SW 1271 (cell line): ENCODE measurements at places on chromosomes 1 and 21.

DNA sequence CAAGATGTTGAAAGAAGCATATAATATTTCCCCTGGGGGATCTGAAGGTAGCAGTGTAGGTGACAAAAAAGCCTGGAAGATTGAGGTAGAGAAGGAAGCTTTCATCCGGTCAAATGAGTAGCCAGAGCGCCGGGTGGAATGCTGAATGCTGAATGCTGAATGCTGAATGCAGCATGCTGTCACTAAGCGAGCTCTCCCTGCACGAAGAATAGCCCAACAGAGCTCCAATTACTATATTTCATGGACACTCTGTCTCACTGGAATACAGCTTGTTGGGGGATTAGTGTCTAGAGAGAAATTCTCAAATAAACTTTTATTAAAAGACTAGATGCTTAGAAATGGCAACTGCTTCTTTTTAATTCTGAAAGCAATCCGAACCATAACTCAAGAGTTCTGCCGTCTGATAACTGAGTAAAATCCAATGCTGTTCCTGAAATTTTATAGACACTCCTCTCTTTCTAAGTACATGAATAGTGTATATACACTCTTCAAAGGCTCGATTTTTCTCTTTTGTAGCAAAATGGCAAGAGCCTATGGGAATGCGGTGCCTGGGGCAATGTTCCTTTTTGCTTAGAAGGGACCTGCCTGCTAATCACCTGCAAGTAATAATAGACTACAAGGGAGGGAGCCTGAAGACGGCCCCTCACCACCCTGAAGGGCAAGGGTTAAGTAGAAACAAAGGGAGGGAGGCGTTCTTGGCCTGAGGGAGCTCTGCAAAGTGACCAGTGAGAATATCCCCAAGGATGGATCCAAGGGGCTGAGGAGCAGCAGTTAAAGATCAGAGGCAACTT is 203.7 kb upstream of the ESRRG start:
- DNase-seq, result no peak

GRCh38 chr1:243454328-243454997 is 198.6 kb downstream of the SDCCAG8 start:
- DNase-seq, result no peak

DNA sequence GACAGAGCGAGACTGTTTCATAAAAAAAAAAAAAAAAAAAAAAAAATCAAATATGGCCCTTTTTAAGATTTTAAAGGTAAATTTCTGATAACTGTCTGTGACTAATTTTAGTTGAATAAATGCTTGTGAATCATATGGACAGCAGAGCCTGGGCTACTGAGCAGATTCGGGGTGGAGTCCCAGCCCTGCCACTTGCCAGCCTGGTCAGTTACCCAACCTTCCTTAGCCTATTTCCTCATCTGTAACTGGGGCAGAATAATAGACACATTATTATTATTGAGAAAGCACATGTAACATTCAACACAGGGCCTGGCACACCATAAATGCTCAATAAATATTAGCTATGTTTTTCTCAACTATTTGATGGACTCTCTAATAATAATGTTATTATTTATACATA is 11.2 kb upstream of the H3-3A start:
- DNase-seq, result no peak

DNA sequence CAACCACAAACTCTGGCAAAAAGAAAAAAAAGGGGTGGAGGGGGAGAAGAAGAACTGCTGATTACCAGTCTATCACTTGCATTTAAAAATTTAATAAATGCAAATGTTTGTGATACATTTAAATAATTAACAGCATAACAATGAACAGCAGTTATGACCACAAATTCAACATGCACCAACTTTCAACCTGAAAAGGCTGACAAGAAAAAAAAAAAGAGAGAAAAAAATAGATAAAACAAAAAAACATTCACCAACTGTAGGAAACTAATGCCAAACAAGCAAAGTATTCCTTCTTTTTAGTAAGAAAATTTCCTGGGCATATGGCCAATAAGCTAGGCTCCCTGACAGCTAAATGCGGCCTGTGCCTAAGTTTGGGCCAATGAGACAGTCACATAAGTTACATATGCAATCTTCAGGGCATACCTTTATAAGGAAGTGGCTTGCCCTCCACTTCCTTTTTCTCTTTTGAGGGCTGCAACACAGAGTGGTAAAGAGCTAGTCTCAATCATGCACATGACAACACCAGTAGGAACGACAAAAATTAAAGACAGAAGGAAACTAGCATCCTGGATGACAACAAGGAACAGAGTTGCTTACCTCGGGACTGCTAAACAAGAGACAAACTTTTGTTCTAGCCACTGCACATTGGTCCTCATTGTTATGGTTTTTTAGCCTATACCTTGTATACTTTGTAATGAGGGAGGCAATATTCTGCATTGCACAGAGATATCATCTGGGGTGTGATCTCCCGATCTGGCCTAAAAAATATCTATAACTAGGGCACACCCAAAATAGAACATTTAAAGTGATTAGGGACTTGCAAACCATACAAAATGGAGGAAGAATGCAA is 24.2 kb upstream of the PHTF1 start:
- no peak for DNase-seq

- DNase-seq, result no peak
Measured at GRCh38 chr1:200260597-200261335, 149.1 kb downstream of the ZNF281 start.

- DNase-seq, result no peak
Measured at GRCh38 chr1:90045853-90046563, 51.1 kb downstream of the ZNF326 start.

- no peak for DNase-seq
Measured at GRCh38 chr1:54051933-54052430, 1.0 kb downstream of the TMEM59 start.

DNA sequence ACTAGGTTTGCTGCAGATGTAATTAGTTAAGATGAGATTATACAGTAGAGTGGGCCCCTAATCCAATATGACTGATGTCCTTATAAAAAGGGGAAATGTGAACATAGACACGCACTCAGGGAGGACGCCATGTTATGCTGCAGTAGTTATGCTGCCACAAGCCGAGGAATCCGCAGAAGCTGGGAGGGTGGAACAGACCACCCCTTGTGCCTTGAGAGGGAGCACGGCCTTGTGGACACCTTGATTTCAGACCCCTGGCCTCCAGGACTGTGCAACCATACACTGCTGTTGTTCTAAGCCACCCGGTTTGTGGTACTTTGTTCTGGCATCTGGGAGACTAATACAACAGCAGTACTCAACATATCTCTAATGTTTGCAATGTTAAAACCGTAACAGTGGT is 57.9 kb upstream of the HIVEP3 start:
- DNase-seq, result no peak

DNA sequence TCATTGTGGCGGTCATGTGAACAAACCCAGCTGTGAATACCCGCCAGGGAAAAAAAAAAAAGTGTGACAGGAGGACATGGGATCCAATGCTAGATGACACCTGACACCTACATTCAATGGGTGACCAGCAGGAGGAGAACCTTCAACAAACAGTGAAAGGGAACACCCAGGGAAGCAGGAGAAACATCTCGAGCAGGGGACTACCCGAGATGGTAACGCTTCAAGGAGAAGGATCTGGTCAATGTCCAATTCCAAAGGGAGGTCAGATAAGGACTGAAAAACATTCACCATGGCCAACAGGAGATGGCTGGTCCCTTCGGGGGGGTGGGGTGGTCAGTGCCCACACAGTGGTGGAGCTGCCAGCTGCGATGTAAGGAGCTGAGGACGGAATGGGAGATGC is 46.3 kb downstream of the PTPN14 start:
- DNase-seq, result no peak

DNA sequence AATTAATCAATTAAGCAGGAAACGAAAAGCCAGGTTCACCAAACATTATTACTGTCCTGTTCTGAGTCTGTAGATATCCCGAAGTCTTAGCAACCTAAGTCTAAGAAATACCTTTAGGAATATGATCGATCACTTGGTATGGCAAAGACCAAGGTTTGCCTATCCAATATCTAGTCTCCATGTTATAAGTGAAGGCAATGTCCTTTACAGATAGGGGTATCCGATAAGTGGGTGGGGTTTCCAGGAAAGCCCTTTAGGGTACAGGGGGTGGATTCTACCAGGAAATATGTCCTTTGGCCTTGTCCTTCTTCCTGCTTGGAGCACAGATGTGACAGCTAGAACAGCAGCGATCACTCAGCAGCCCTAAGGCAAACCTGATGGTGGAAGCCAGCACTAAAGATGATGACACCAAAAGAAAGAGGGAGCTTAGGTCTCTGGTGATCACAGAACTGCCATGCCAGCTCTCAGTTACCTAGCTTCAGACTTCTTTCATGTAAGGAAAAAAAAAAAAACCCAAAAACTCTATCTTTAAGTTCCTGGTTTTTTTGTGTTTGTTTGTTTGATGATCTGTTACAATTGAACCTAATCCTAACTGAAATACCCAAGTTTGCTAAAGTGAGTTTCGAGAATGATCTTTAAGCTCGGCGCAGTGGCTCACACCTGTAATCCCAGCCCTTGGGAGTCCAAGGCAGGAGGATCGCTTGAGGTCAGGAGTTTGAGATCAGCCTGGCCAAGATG is 40.8 kb downstream of the DSTYK start:
- DNase-seq, result no peak

DNA sequence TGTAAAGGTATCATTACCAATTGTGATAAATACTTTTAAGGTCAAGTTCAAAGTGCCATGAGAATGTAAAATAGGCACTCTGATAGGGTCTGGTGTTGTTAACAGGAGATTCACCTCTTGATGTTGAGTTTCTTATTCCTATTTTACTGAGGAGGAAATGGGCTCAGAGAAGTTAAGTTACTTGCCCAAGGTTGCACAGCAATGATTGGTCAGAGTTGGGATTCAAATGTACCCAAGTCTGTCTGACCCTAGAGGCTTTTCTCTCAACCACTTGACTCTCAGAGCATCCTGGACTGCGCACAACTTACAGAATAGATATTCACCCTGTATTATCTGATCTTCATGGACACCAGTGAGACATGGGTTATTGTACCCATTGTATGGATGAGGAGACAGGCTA is 33.9 kb downstream of the SOX13 start:
- DNase-seq, result no peak

DNA sequence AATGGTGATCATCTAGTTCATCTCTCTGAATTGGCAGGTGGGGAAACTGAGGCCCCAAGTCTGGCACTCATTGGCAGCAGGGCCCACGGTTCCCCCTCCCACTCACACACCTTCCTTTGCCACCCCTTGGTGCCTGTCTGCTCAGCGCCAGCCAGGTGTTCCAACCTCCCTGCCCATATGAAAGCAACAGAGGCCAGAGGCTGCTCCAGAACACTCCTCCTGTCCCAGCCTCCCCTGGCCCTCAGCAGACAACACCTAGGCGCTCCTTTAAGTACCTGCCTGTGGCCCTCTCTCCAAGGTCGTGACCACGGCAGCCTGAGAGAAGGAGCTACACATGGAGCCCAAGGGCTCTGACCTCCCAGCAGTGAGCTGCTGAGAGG is 362.3 kb upstream of the VAMP3 start:
- no peak for DNase-seq

- no peak for DNase-seq
Measured at GRCh38 chr21:20443558-20444155, 554.6 kb upstream of the NCAM2 start.

GRCh38 chr21:36751383-36751782 is 52.5 kb downstream of the SIM2 start:
- DNase-seq, result no peak

DNA sequence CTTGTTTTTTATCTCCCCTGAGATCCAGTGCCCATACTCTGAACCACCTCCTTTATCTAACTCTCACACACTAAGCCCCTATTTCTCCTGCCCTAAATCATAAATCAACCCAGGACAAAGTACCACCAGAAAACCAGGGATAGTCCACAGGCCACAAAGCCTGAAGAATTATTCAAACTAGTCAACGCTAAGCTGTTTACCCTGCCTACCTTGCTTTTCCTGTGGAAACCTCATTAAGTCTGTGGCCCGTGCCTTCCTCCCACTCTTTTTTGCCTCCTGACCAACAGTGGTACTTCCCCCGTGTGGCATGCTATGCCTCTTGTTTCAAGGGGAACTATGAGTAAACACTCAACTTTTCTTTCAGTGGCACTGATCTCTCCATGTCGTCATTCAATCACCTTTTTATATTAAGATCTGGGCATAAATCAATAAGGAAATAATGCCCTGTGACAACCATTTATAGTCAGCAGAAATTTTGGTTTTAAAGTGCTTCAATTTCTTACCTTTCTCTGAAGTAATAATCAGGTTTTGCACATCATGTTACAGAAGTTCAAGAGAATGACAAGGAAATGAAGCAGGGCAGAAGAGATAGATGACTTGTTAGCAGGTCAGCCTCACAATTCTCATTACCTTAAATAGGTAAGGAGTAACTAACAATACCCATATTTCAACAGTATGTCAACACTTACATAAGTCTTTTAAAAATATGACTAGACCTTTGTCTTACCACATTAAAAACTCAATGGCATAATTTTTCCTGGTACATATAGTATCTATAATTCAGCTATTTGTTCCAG is 32.1 kb downstream of the EYA3 start:
- no peak for DNase-seq

GRCh38 chr21:42646076-42646825 is 7.2 kb upstream of the PDE9A start:
- DNase-seq, result no peak

DNA sequence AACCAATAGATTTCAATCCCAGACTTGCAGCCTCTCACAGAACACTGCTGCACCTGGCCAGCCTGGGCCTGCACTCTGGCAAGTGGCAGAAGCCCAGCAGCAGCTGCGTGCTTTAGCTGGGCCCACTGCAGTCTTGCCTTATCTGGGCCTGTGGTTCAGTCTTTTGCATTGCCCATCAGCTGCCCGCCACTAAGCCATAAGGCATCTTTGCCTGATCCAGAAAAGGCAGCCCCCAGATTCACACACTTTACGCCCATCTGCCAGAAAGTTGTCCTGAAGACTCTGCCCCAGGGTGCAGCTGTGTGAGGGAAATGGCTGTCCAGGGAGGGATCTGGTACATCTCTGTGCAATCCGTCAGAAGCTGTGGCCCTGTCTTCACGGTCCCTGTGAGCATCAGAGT is 217.0 kb downstream of the DNAH14 start:
- DNase-seq, result no peak

DNA sequence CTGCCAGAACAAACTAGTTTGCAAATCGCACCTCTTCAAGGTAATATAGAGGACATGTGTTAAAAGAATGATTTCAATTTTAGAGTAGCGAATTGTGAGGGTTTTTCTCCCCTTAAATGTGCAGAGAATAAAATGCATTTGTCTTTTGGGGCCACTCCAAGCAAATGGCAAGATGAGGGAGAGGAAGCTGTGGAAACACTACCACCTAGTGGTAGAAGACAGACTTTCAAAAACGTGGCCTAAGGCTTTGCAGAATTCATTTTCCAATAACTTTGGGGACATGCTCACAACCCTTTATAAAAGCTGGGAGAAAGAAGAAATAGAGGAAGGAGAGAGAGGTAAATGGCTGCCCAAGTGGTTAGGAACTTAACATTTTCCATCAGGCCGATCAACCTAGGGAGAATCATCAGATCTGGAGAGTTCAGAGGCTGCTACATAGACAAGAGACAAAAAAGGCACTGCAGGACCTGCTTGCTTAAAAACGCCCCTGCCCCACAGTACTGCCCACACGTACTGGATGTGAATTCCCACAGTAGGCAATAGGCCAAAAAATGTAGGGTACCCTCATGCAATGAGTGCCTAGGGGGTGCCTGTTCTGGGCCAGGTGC is 15.7 kb upstream of the RCAN1 start:
- DNase-seq, result peak; percentile 51

GRCh38 chr1:206555473-206555935 is 48.2 kb downstream of the RASSF5 start:
- DNase-seq, result no peak

- peak; percentile 97 for DNase-seq
Measured at GRCh38 chr1:248828845-248829244, 3.1 kb upstream of the SH3BP5L start.

GRCh38 chr1:17892225-17892624 is 137.1 kb downstream of the ACTL8 start:
- DNase-seq, result no peak

GRCh38 chr1:121443001-121443540 is 258.3 kb downstream of the SRGAP2C start:
- DNase-seq, result no peak
